ENCODE measurements at places on chromosomes 7 and 10. TPM values are rescaled to one million over a fixed set of nuclear protein-coding genes. Genes with fewer than 3 reads are reported as not detected.

DNA sequence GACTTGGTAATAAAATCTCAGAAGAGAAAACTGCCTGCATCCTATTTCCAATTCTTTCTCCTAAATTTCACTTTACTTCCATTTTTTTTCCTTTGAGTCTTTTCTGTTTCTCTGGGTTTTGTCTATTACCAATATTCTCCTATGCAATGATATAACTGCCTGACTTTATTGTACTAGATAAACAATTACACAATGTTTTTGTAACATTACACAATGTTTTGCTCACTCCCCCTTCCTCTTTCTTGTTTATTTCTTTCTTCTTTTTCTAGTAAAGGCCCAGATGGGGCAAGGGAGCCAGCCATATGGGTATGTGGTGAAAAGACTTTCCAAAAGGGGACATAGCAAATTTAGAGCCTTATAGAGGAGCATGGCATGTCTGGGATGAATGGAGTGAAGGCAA is 278.7 kb upstream of the PHYHIPL start:
- no peak for DNase-seq

PKD2L1 gene
- total RNA-seq, result not detected

TRIM74 gene
- total RNA-seq, result 0.91 TPM

DNA sequence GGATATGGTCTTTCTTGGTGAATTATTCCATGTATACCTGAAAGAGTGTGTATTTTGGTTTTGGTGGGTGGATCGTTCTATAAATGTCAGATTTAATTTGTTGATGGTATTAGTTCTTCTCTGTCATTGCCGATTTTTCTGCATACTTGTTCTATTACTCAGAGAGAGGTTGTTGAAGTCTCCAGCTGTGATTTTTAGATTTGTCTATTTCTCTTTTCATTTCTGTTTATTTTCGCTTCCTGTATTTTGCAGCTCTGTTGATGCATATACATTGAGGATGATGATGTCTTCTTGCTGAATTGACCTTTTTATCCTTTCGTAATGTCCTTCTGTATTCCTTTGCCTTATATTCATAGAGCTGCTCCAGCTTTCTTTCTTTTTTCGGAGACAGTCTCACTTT is 12.1 kb upstream of the BHLHA15 start:
- DNase-seq, result no peak

- DNase-seq, result no peak
These were observed 102.5 kb downstream of the CDK14 start for GRCh38 chr7:90698616-90699015.

- DNase-seq, result no peak
These were observed 28.2 kb downstream of the SGPL1 start for GRCh38 chr10:70843776-70844489.

TFR2 gene
- total RNA-seq, result 0.50 TPM

C10orf105 gene
- total RNA-seq, result not detected

- DNase-seq, result no peak
These were observed 62.0 kb downstream of the GNAT3 start for GRCh38 chr7:80449836-80450235.

GRCh38 chr7:28093623-28094232 is 86.9 kb downstream of the JAZF1 start:
- DNase-seq, result no peak

CRHR2 gene
- total RNA-seq, result not detected

DNA sequence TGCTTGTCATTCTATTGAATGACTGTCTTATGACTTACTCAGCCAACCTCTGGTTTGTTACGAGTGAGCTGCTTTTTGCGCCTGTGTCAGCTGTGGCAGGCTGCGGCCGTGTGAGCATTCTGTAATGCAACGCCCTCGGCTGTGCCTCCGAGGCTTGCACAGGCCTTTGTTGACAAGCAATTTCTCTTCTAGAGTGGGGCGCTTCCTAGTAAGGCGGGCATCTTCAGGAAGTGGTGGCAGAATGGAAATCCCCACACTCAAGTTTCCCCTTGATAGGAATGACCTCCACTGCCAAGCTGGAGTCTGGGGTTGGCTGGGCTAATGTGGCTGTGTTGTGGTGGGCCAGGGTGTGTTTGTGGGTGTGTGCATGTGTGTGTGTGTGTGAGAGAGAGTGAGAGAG is 20.2 kb upstream of the TMEM178B start:
- DNase-seq, result no peak

DNA sequence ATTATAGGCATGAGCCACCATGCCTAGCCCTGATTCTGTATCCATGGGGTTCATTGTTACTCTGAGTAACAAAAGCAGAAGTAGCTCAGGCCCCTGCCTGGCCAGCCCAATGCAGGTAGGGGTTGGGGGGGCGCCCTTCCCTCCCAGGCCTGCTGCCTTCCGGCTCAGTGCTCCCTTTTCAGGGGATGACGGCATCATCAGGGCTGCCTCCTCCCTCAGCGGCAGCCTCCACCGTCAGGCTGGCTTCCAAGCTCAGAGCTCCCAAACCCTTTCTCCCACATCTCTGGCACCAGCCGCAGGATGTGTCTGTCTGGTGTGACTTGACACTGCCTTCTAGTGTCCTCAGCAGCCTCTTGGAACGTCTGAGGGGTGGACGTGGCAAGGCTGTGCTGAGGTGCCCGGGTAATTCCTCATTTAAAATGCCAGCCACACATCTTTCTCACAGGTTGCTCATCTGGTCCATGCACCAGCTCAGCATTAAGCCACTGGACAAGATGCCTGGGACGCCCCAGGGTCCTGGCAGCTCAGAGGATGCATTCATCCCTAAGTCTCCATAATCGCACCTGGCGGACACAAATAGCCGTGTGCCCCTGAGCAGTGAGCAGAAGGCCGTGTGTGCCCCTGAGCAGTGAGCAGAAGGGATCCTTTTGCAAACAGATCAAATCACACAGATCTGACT is 38.2 kb downstream of the PAPOLB start:
- no peak for DNase-seq

- peak; percentile 93 for DNase-seq
These were observed 3.1 kb downstream of the FLNC start for GRCh38 chr7:128833148-128833945.

GRCh38 chr7:81211204-81211933 is 292.5 kb upstream of the SEMA3C start:
- DNase-seq, result peak; percentile 83

GRCh38 chr7:39453743-39454355 is 112.4 kb upstream of the YAE1 start:
- peak; percentile 10 for DNase-seq

DNA sequence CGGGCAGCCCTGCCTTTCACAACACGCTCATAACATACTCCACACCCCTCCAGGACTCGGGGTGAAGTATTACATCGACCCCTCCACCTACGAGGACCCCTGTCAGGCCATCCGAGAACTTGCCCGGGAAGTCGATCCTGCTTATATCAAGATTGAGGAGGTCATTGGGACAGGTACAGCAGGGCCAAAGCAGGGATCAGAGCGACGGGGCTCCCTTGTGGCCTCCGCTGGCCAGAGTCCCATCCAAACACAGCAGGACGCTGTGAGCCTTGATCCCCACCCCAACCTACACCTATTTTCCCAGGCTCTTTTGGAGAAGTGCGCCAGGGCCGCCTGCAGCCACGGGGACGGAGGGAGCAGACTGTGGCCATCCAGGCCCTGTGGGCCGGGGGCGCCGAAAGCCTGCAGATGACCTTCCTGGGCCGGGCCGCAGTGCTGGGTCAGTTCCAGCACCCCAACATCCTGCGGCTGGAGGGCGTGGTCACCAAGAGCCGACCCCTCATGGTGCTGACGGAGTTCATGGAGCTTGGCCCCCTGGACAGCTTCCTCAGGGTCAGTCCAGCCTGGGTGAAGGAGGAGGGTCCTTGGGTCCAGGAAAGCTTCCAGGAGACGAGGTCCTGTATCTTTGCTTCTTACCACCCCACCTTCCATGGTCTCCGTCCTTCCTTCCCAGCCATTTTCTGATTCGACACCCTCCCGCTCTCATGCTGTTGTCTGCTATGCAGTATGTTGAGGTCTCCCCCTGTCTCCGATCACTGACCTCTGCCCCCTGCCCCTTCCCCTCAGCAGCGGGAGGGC is 13.5 kb downstream of the EPHB6 start:
- DNase-seq, result no peak

DNA sequence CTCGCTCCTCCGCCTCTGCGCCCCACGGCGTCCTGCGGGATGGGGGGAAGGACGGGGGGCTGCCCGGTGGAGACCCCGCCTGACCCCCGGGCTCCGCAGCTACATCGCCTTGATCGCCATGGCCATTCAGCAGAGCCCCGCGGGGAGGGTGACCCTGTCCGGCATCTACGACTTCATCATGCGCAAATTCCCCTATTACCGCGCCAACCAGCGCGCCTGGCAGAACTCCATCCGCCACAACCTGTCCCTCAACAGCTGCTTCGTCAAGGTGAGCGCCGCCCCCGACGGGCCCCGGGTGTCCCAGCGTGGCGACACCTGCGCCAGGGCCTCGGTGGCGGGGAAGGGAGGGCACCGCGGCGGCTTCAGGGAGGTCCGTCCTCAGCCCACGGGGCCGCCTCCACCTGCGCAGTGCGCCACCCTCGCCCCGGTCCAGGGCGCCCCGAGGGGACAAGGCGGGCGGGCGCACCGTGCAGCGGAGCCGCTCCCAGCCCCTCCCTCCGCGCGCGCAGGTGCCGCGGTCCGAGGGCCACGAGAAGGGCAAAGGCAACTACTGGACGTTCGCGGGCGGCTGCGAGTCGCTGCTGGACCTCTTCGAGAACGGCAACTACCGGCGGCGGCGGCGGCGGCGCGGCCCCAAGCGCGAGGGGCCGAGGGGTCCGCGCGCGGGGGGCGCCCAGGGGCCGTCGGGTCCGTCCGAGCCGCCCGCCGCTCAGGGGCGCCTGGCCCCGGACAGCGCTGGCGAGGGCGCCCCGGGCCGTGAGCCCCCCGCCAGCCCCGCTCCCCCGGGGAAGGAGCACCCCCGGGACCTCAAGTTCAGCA is 793 bp downstream of the FOXL3 start:
- DNase-seq, result no peak

DNA sequence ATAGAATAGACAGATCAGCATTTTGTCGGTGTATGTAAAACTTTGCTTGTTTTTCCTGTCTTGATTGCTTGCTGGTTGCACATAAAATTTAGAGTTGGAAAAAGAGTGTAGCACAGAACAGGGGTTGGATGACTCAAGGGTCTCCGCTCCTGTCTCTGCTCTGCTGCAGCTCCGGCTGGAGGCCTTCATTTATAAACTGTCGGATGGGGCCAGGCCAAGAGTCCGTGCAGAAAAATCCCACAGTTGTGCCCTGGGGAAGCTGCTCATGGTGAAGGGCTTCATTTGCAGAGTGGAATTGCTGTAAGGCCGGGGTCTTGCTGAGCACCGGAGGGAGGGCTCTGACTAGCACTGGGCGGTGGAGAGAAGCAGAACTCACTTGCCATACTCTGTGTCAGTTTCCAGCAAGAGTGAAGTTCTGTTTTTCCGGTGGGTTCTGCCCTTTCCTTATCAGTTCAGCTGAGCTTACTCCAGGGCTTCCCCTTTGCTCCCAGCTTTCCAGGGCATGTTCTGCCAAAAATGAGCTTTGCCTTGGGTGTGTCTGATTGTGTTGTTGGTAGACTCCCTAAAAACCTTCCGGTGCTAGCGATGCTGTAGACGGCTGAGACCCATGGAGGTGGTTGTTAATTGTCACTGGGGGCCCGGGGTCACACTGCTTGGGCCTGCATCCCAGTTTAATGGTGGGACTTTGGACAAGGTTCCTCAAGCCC is 67.2 kb downstream of the CAMK1D start:
- DNase-seq, result no peak

GRCh38 chr10:28678687-28679457 is 1.6 kb downstream of the BAMBI start:
- DNase-seq, result peak; percentile 51

PAX4 gene
- not detected for total RNA-seq

Measured in astrocyte (in vitro differentiated cells and primary cell).